ENCODE measurements at places on chromosomes 2 and 18.

DNA sequence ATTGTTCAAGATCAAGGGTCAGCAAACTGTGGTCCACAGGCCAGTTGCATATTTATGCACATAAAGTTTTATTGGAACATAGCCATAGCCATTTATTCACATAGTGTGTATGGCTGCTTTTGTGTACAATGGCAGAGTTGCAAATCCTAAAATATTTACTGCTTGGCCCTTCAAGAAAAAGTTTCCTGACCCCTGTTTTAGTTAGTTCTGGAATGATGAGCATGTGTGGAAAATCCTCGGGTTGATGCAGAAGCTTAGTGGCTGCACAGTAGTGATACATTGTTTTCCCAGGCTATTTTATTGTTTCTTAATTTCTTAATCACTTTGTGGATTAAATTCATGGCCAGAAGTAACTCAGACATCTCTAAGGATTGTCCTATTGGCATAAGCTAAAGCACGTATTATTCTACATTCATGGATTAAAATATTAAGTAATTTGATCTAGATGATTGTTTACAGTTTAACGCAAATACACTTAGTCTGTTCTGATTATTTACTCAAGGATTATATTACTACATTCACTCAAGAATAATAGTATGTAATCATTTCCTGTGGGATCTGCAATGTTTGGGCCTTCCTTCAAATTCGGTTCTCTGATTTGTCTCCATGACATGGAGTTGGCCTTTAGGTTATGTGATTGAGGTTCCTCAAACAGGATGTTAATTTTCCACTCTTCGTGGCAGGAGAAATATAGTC is 165.5 kb downstream of the TMEM247 start:
- DNase-seq: no peak

- DNase-seq: no peak
These were observed 113.9 kb downstream of the THNSL2 start for GRCh38 chr2:88283886-88284592.

DNA sequence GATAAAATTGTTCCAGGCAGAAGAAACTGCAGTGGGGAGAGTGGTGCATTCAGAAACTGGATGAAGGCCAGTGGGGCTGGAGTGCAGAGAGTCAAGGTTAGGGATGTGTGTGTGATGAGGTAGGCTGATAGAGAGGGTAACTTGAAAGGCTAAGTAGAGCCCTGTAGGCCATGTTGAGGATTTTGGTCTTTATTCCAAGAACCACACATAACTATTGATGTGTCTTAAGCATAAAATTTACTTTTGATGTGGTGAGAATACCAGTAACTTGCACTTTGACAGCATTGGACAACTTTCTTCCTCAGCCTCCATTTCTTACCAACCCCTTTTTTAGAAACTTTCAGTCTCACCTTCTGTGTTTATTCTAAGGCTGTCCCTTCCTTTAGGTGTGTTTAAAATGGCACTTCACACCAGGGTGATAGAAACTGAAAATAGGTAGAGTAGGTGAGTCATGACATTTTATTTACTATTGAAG is 22.6 kb downstream of the MTX2 start:
- no peak for DNase-seq

DNA sequence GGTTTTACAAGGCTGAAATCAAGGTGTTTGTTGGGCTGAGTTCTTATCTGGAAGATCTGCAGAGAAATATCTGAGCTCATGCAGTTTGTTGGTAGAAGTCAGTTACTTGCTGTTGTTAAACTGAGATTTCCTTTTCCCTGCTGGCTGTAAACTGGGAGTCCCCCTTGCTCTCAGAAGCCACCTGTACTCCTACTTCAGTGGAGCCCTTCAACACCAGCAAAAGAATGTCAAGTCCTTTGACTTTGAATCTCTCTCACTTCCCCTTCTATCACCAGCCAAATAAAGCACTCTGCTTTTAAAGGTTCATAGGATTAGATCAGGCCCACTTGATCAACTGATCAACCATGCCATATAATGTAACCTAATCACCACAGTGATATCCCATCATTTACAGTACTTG is 252.2 kb upstream of the CDH7 start:
- DNase-seq: no peak

GRCh38 chr2:200442471-200442870 is 67.4 kb downstream of the KCTD18 start:
- DNase-seq: no peak

- no peak for DNase-seq
These were observed 56.3 kb upstream of the GULP1 start for GRCh38 chr2:188235364-188235763.

GRCh38 chr2:181190711-181191110 is 210.3 kb downstream of the UBE2E3 start:
- no peak for DNase-seq

- DNase-seq: no peak
These were observed 10.4 kb upstream of the NPAS2 start for GRCh38 chr2:100809506-100809905.

DNA sequence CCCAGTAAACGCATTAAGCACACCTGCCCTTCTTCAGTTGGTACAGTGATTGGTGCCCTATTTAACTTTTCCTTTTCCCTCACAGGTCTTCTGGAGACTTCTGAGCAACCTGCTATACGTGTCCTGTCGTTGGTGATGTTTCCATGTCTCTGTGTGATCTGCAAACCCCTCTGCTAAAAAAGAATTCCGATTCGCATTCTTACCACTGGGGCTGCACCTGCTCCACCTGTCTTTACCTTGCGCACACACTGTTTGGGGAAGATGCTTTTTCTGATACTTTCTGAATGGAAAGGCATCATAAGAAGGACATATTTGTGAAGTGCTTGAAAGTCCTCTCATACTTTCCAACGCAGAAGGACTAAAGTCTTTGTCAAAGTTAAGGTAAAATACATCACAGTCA is 323.9 kb upstream of the SOX11 start:
- DNase-seq: no peak

Data from bone marrow (tissue), 2 donors.